GM20000 (cell line): ENCODE measurements at places on chromosomes 11 and 22.
A peak's percentile ranks its signal among the peaks of the same experiment; 100 is the strongest.

- peak; percentile 73 for DNase-seq
Observed at GRCh38 chr11:75351541-75351790, at the start of gene ARRB1. TSS of gene ARRB1 (minus strand) at chr11:75351661. CDS start at chr11:75351607, 54 bp downstream.

DNA sequence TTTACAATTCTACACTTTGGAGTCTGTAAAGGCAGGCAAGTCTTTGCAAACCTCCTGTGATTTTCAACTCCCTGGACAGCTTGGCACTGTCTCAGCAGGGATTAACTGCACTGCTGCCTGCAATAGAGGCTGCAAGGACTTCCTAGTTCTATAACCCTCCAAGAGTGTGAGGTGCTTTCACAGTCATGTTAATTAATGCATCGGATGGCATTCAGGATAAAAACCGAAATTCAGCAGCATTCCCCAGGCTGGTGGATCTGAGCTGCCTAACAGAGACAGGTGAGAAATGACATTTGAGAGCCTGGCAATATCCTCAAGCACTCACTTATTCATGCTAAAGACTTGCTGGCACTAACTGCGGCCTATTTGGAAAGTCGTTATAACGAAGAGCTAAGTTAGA is 85.0 kb downstream of the LARGE1 start:
- no peak for DNase-seq

GRCh38 chr11:117796872-117797529 is at the start of gene DSCAML1:
TSS of gene DSCAML1 (minus strand) at chr11:117797216. CDS start at chr11:117797079, 137 bp downstream.
- peak; percentile 63 for DNase-seq

DNA sequence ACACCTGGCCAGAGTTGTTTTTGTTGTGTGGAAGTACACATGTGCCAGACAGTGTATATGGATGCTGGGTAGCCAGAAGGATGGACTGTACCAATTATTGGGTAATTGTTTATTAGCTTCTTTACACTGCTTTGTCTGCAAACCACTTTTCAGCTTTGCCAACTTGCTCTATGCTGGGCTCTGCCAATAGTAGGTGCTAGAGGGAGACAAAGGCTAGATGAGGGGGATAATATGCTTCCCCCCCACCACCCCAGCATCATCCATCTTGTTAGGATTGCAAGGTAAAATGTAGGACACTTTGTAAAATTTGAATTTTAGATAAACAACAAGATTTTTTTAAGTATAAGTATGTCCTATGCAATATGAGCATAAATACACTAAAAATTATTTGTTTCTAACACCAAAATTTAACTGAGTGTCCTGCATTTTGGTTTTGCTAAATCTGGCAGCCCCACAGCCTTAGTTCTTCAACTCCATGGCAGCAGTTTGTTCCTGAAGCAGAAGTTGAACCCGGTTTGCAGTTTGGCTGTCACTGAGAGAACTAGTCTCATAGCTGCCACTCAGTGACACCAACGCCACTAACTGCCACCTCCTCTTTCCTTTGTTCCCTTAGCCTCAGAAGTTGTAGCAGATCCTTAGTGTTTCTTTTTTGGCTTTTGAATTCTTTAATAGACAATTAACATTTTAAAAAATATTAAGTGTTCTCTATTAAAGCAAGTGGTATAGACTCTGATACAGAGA is 78.8 kb downstream of the CCDC81 start:
- DNase-seq = no peak
